Stimulated activated CD4-positive, alpha-beta T cell treated with anti-CD3 and anti-CD28 coated beads, Interleukin-4, amount 100 ng/mL, for 4 hours (primary cell): ENCODE measurements at places on chromosomes 6 and 20.

GRCh38 chr20:39623584-39624234 is 661.6 kb downstream of the DHX35 start:
- DNase-seq: no peak

DNA sequence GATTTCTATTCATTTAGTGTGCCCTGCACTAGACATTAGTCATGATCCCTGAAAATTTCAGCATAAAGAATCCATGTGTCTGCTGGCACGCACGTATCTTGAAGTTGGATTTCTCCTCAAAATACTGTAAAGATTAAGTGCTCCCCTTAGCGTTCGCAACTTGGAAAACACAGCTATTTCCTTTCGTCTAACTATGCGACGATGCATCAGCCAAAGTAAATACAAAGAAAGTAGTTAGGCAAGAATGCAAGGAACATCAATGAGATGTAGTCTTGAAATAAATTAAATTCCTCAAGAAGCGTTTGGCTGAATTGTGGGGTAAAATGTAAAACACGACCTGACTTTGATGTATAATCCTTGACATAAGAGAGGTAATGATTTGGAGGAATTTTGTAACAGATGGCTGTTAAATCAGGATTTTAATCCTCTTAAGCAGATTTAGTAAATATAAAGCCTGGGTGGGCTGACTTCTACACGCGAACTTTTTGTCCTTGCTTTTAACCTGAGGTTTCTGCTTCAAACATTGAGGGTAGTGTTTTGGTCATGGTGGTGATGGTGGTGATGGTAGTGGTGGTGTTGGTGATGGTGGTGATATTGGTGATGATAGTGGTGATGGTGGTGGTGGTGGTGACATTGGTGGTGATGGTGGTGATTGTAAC is 88.2 kb downstream of the FOXF2 start:
- no peak for DNase-seq

DNA sequence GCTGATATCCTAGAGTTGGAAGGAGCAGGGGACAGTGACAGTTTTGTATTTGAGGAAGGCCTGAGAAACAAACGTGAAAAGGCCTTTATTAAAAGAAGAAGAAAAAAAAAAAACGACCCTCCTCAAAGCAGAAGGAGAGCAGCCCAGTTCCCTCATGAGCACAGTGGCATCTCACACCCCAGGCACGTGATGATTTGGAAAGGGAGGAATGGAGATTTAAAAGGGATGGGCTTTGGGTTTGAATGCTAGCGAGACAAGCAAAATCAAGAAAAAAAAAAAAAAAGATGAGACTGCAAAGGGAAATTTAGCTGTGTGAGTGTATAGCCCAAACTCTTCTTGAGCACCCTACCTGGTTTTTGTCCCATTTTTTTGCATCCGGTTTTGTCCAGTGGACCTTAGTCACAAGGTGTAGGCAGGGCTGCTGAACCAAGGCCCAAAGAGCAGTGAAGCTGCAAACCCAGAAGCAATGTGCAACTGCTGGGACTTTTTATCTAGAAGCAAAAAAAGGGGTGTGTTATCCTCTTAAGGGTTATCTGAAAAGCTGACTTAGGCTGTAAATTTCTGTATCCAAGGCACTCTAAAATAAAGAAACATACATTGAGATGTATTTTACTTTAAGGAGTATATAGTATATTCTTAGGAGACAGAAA is 54.5 kb upstream of the RREB1 start:
- DNase-seq: no peak

GRCh38 chr6:107730683-107731314 is 93.3 kb downstream of the SCML4 start:
- no peak for DNase-seq

DNA sequence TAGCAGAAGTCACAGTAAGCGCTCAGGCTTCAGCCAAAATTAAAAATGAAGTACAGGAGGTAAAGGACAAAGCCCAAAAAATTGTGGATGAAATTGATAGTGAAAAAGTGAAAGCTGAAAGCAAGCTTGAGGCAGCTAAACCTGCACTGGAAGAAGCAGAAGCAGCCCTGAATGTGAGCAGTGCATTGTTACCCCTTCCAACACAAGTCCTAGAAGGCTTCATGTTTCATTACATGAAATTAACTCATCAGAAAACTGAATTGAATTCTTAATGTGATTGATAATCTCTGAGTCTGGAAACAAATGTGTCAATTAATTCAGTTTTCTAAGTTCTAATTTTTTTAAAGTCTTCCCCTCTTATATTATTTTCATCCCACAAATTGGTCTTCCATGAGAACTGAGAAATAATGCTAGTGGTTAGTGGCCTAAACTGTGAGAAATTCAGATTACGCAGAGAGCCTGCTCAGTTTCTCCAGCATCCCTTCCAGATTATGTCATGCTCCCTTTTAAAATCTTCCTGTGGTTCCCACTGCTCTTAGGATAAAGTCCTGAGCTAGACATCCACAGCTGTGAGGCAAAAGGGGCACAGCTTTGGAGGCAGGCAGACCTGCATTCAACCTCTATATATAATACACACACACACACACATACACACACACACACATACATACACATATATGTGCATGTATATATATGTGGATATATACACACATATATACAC is 133.2 kb upstream of the GLP1R start:
- no peak for DNase-seq
